Heart right ventricle (tissue), 16 donors: ENCODE measurements at places on chromosomes 16 and 17. TPM values are rescaled to one million over a fixed set of nuclear protein-coding genes. Genes with fewer than 3 reads are reported as not detected.

The TCAP gene
- 3,683 TPM for total RNA-seq

The APOH gene
- not detected for total RNA-seq

The NUDT7 gene
- 36.4 TPM for total RNA-seq

The SLC52A1 gene
- not detected for total RNA-seq

The TBC1D3I gene
- total RNA-seq, result not detected

DNA sequence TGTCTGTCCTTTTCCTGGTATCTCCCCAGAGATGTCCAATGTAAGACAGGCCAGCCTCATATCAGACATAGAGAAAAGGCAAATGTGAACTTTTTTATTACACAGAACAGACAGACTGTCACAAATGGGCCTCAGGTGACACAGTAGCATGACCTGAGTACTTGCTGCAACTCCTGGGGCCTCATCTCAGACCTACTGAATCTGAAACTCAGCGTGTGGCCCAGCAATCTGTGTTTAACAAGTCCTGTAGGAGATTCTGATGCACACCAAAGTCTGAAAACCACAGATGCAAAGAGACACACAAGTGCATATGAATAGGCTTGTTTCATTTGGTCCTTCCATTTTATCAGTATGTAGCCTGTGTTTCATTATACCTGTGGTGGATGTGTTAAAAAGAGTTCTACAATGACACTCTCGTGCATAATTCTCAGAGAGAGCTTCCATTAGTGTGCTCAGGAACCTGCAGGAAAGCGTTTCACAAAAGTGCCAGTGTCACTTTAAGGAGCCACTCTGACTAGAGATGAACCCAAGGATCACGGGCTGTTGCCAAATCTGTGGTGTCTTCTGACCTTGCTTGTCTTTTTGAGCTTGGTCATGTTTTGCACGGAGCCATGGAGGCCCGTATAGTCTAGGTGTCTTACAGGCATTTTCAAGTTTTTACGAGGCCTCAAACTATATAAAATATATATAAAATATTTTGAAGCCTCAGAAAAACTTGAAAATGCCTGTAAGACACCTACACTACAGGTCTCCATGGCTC is 33.8 kb upstream of the NF1 start:
- H3K27me3 ChIP-seq, result no peaks in the 10 kb centered on the region
- no peak overlapping the region for H3K27ac ChIP-seq
- H3K4me1 ChIP-seq, result no peaks in the 10 kb centered on the region
- H3K4me3 ChIP-seq, result no peak overlapping the region
- no peaks in the 10 kb centered on the region for H3K36me3 ChIP-seq

The MT4 gene
- not detected for total RNA-seq

- no peaks in the 10 kb centered on the region for H3K27me3 ChIP-seq
- H3K36me3 ChIP-seq, result no peaks in the 10 kb centered on the region
- no peak for DNase-seq
These were observed 241.6 kb downstream of the CNTNAP4 start for GRCh38 chr16:76518781-76519180.

GRCh38 chr17:48283411-48283810 is 146.6 kb downstream of the SKAP1 start:
- H3K27me3 ChIP-seq, result no peaks in the 10 kb centered on the region
- no peak overlapping the region for H3K4me3 ChIP-seq
- no peaks in the 10 kb centered on the region for H3K36me3 ChIP-seq
- H3K4me1 ChIP-seq, result no peaks in the 10 kb centered on the region

The ZSCAN10 gene
- not detected for total RNA-seq

DNA sequence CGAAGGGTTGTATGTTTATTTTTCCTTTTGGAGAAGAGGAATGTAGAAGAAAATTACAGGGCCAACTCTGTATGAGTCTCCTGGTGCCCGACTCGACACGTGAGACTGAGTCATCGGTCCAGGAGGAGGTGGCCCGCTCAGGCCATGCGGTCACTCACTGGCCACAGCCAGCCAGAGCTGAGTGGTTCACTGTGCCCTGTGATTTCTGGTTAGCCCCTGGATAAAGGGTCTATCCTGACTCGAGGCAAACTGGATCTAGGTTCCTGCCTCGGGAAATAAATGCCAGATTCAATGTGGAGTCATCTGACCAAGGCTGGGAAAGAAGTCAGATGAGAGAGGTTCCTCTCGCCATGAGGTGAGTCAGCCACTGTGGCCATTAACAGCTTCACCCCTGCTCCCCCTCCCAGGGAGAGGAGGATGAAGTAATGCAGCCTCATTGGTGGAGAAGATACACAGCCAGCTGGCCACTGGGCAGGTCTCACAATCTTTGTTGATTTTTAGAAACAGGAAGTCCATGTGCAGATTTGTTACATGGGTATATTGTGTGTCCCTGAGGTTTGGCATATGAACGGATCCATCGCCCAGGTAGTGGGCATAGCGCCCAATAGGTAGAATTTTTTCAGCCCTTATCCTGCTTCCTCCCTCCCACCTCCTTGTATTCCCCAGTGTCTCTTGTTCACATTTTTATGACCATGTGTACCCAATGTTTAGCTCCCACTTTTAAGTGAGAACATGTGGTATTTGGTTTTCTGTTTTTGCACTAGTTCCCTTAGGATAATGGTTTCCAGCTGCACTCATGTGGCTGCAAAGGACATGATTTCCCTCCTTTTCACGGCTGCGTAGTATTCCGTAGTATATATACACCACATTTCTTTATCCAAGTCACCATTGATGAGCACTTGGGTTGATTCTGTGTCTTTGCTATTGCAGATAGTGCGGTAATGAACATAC is 21.7 kb upstream of the USP36 start:
- H3K4me3 ChIP-seq, result no peak overlapping the region
- peak; percentile 52 for DNase-seq
- peaks cover 3% of the 10 kb centered on the region for H3K4me1 ChIP-seq
- H3K27me3 ChIP-seq, result no peaks in the 10 kb centered on the region

The TP53I13 gene
- total RNA-seq, result 27.4 TPM

- no peak overlapping the region for H3K4me3 ChIP-seq
- no peaks in the 10 kb centered on the region for H3K36me3 ChIP-seq
- DNase-seq, result no peak
- H3K27me3 ChIP-seq, result peaks cover 16% of the 10 kb centered on the region
These were observed 190.3 kb downstream of the RBFOX3 start for GRCh38 chr17:79420318-79421243.

- H3K4me3 ChIP-seq, result no peak overlapping the region
- H3K36me3 ChIP-seq, result no peaks in the 10 kb centered on the region
- no peak for DNase-seq
- H3K4me1 ChIP-seq, result peaks cover 35% of the 10 kb centered on the region
These were observed 1.8 kb upstream of the RARA start for GRCh38 chr17:40307001-40307730.

GRCh38 chr16:56321571-56321970 is 103.8 kb downstream of the AMFR start:
- DNase-seq, result no peak
- H3K27me3 ChIP-seq, result no peaks in the 10 kb centered on the region
- H3K36me3 ChIP-seq, result no peaks in the 10 kb centered on the region
- no peak overlapping the region for H3K4me3 ChIP-seq
- H3K27ac ChIP-seq, result no peak overlapping the region

DNA sequence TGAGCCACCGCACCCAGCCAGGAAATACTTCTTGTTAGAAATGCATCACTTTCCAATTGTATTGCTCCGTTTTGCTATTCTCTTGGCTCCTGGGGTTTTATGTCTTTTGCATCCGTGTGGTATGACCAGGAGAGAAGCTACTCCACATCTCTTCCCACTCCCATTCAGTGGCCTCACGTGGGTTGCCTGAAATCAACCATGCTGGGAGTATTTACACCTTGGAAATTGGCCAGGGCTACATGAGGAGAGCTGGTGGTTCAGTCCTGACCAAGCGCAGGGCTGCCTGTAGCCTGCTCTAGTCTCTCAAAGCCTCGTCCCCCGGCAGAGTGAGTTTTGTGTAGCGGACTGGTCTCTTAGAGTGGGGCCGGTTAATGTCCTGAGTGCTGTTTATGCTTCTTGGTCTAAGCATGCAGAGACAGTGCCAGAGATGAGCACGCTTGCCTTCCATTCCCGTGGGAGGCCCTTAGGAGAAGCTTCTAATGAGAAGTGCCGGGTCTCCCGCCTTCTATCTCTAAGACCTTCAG is 3.8 kb downstream of the WFDC1 start:
- no peak overlapping the region for H3K4me3 ChIP-seq
- no peak for DNase-seq
- no peak overlapping the region for H3K27ac ChIP-seq
- H3K27me3 ChIP-seq, result peaks cover 30% of the 10 kb centered on the region
- no peaks in the 10 kb centered on the region for H3K36me3 ChIP-seq

GRCh38 chr17:32551186-32551955 is 64.6 kb downstream of the CDK5R1 start:
- H3K4me1 ChIP-seq, result no peaks in the 10 kb centered on the region
- no peaks in the 10 kb centered on the region for H3K36me3 ChIP-seq
- H3K27ac ChIP-seq, result no peak overlapping the region
- no peak for DNase-seq

The UTS2R gene
- 1.3 TPM for total RNA-seq

The KRT36 gene
- not detected for total RNA-seq

The VTN gene
- total RNA-seq, result 44.8 TPM

GRCh38 chr17:10161386-10161785 is 37.0 kb downstream of the GAS7 start:
- no peaks in the 10 kb centered on the region for H3K27me3 ChIP-seq
- H3K36me3 ChIP-seq, result no peaks in the 10 kb centered on the region
- H3K4me1 ChIP-seq, result no peaks in the 10 kb centered on the region
- H3K27ac ChIP-seq, result no peak overlapping the region
- no peak overlapping the region for H3K4me3 ChIP-seq
- DNase-seq, result no peak

GRCh38 chr16:60636117-60636516 is 1400.1 kb downstream of the CDH8 start:
- no peak for DNase-seq
- H3K27me3 ChIP-seq, result no peaks in the 10 kb centered on the region
- no peak overlapping the region for H3K4me3 ChIP-seq
- H3K27ac ChIP-seq, result no peak overlapping the region

The ASPHD1 gene
- total RNA-seq, result not detected

DNA sequence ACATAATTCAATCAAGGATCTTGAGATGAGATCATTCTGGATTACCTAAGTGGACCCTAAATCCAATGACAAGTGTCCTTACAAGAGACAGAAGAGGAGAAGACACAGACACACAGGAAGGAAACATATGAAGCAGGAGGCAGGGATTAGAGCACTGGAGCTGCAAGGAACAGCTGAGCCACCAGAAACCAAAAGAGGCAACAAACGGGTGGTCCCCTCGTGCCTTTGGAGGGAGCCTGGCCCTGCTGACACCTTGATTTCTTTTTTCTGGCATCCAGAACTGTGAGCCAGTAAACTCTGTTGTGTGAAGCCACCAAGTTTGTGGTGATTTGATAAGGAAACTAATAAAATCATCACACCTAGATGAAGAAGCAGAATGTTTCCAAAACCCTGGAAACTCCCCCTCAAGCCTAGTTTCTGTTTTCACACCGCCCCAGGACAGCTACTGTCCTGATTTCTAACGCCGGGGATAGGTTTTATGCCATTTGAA is 115.2 kb downstream of the PITPNC1 start:
- no peaks in the 10 kb centered on the region for H3K27me3 ChIP-seq
- H3K36me3 ChIP-seq, result no peaks in the 10 kb centered on the region
- H3K27ac ChIP-seq, result no peak overlapping the region
- no peak overlapping the region for H3K4me3 ChIP-seq

The NOD2 gene
- 0.50 TPM for total RNA-seq

The ABCC12 gene
- total RNA-seq, result not detected

DNA sequence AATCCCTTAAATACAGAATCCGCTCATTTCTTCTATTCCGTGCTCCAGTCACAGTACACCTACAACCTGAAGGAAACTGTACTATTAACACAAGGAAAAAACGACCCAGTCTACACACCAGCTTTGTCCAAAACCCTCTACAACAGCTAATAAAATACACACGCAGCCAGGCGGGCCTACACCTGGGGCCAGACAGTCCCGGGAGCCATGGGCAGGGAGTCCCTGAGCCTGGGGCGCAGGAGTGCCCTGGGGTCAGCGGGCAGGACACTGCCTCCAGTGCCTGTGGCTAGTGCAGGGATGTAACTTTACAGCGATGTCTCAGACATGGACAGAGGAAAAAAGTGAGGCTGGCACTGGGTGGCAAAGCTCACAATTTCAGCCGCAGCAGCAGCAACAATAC is 28.5 kb downstream of the GNPTG start:
- peaks cover 15% of the 10 kb centered on the region for H3K4me1 ChIP-seq
- DNase-seq, result no peak
- no peak overlapping the region for H3K27ac ChIP-seq
- H3K27me3 ChIP-seq, result no peaks in the 10 kb centered on the region

The CD300LG gene
- 7.3 TPM for total RNA-seq

The LCMT1 gene
- 49.1 TPM for total RNA-seq

The KRTAP4-1 gene
- not detected for total RNA-seq

DNA sequence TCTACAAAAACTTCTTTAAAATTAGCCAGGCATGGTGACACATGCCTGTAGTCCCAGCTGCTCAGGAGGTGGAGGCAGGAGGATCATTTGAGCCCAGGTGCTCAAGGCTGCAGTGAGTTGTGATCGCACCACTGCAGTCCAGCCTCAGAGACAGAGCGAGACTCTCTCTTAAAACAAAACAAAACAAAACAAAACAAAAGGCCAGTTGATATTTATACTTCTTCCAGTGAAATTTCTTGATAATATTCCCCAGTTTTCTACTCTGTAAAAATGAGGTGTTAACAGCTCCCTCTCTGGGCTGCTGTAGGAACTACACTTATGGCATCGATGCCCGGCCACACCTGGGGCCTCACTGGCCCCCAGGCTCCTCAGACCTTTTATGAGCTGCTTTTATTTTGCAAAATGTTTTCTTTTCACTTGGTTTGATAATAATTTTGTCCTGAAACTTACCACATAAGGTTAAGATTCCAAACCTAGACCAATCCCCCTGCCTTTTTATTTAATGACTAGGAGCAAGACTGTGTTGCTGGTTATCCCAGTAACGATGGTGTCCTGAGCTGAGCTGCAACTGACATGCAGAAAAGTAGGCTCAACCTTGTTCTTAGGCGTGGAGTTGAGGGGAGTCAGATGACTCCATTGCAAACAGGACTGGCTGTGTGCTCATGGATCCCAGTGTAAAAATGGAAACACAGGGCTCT is 17.6 kb downstream of the MAPK8IP3 start:
- H3K4me3 ChIP-seq, result no peak overlapping the region
- peaks cover 8% of the 10 kb centered on the region for H3K4me1 ChIP-seq
- DNase-seq, result no peak
- peak overlapping the region; percentile 80 for H3K27ac ChIP-seq
- no peaks in the 10 kb centered on the region for H3K27me3 ChIP-seq

DNA sequence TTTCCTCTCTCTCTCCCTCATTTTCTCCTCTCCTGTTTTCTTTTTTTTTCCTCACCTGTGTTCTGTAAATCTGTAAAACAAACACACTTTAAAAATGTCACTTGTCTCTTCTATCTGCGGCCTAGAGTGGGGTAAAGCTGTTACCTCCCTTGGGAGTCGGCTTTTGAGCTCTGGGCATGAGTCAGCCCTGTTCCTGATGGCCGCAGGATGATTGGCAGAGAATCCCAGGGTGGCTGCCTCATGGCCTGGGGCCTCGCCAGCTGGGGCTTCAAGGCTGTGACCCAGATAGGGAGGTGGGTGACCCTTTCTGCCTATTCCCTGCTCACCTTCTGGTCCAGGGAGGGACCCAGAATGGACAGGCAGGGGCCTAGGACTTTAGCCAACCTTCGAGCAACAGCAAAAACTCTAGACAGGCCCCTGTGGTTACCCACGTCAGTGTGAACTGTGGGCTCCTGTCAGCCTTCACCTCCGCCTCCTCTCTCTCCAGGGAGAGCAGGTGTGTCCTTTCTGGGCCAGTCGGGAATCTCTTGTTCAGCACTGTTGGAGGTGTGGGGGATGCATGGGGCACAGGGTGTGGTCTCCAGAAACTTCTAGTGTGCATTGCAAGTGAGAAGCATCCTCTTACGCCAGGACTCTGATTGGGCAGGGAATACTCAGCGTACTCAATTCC is 87.4 kb downstream of the RAP1GAP2 start:
- H3K4me3 ChIP-seq, result no peak overlapping the region
- H3K27ac ChIP-seq, result no peak overlapping the region
- no peaks in the 10 kb centered on the region for H3K27me3 ChIP-seq
- peak; percentile 44 for DNase-seq
- H3K4me1 ChIP-seq, result peaks cover 6% of the 10 kb centered on the region
